ENCODE measurements at places on chromosomes 1 and 21. TPM values are rescaled to one million over a fixed set of nuclear protein-coding genes. Genes with fewer than 3 reads are reported as not detected.
A peak's percentile ranks its signal among the peaks of the same experiment; 100 is the strongest.

The IL22RA1 gene
- 1.2 TPM for total RNA-seq

The TNFRSF4 gene
- 2.9 TPM for total RNA-seq

The PGLYRP4 gene
- total RNA-seq: 0.31 TPM

The CNR2 gene
- total RNA-seq: not detected

GRCh38 chr1:112457955-112458354 is 50.8 kb upstream of the WNT2B start:
- DNase-seq: no peak

DNA sequence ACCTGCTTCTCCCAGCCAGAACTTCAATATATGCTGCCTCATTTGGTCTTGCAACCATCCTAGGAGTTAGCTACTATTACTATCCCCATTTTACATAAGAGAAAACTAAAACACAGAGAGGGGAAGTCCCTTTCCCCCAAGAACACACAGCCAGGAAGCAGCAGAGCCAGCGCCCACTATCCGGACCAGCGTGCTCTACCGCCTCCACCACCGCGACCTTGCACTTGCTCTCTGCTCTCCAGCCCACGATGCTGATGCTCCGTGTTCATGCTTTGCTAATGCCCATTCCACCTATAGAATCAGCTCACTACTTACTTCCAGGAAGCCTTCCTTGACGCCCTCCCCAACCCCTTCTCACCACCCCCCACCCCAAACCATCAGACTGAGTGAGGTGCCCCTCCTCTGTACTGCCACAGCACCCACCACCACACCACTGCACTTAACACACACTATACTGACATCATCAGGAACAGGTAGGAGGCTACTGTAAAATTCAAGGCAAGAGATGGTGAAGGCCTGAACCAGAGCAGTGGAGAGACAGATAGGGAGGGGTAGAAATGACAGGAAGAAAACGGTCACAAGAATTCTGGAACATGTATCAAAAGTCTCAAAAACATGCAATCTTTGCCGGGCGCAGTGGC is 9.4 kb downstream of the TMEM53 start:
- DNase-seq: no peak

DNA sequence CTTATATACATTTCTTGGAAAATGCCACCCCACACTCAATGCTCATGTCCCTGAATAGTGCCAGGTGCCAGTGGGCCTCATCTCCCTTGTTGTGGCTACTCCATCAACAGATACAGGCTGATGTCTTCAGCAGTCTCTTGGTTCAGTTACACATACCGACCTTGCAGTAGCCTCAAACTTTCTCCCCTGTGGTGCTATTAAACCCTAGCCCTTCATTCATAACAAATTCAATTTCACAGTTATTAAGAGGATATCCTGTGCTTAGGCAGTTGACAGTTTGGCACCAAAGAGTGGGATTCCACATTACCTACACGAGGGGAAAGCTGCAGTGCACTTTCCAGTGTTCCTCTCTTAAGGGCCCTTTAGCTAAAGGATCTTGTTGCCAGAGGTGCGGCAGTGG is 35.9 kb upstream of the CAMK1G start:
- DNase-seq: peak; percentile 45

- DNase-seq: peak; percentile 2
Observed at GRCh38 chr1:158898722-158899121, 32.6 kb upstream of the PYHIN1 start.

DNA sequence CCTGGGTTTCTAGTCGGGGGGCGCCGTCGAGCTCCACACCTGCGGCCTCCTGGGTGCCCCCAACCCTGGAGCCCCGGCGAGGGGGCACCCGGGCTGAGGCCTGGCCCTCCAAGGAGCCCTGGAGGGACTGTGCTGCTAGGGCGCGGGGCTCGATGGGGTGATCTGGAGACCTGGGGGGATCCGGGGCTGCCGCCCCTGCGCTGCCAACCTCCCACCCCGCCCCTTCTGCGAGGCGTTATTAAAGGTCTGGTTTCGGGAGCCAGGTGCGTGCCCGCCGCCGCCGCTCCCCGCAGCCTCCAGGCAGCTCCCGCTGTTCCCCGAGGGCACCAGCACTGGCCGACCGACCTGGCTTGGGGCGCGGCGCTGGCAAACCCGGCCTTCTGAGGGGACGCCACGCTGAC is 746 bp upstream of the POFUT2 start:
- no peak for DNase-seq

- no peak for DNase-seq
Observed at GRCh38 chr21:46071082-46071481, 26.8 kb upstream of the COL6A2 start.

- DNase-seq: no peak
Observed at GRCh38 chr1:232305050-232305449, 324.9 kb downstream of the SIPA1L2 start.
